ENCODE measurements at places on chromosomes 12 and 14. TPM values are rescaled to one million over a fixed set of nuclear protein-coding genes. Genes with fewer than 3 reads are reported as not detected.

Gene CMTM5
- total RNA-seq: 1.3 TPM

Gene NELL2
- 1,558 TPM for total RNA-seq

Gene CSRP2
- 280 TPM for total RNA-seq

Gene TBC1D30
- 80.4 TPM for total RNA-seq

Gene MYH6
- not detected for total RNA-seq

Gene ALX1
- not detected for total RNA-seq

Gene KRT86
- total RNA-seq: not detected

Gene P2RX2
- not detected for total RNA-seq
